ENCODE measurements at places on chromosomes 3 and 15. TPM values are rescaled to one million over a fixed set of nuclear protein-coding genes. Genes with fewer than 3 reads are reported as not detected.

The GPR171 gene
- 13.4 TPM for total RNA-seq

The MEX3B gene
- total RNA-seq = 3.3 TPM

DNA sequence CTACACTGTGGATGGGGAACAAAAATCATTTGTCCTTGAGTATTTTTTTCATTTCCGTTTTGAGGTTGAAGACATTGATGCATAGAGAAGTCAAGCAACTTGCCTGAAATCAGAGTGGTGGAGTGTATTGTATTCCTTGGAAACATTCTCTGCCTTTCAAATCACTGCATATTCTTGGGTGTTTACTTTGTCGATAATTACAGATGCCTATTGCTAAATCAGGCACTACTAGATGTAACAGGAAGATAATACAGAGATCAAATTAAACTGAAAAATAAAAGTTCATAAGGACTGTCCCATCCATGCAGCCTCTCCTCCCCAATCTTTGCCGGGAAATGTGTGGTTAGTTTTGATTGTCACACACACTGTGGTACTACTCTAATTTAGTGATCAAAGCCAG, 37.4 kb upstream of the VEPH1 start:
- no peak for DNase-seq

GRCh38 chr3:46852839-46853355, 10.3 kb downstream of the MYL3 start:
- DNase-seq = no peak

DNA sequence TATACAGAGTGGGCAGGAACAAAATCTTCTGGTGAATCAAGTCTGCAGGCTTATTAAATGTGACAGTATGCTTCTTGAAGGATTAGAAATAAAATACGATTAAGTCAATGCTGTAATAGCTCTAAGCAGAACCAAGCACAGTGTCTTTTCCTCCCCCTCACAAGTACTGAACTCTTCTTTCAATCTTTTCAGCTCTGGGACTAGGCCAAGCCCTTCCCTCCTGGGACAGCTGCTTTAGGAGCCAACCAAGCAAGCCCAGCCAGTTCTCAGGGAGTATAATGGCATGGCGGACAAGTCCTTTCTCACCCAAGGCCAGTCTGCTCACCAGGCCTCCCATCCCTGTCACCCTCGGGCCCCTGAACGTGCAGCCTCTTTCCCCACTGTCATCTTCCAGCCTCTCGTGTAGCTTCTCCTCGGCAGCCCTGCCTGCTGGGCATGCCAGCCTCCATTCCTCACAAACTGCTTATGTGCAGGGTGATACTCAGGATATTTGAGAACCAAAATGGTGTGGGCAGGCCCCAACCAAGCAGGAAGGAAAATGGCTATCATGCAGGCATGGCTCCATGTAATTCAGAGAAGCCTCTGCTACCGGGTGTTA, 8.4 kb upstream of the PPP1R2 start:
- no peak for DNase-seq
